ENCODE measurements at places on chromosomes 12 and 14.

- DNase-seq, result no peak
These were observed 187.5 kb downstream of the PCNX1 start for GRCh38 chr14:71094722-71095121.

GRCh38 chr12:50597200-50598195, 92.7 kb downstream of the DIP2B start:
- no peak for DNase-seq

DNA sequence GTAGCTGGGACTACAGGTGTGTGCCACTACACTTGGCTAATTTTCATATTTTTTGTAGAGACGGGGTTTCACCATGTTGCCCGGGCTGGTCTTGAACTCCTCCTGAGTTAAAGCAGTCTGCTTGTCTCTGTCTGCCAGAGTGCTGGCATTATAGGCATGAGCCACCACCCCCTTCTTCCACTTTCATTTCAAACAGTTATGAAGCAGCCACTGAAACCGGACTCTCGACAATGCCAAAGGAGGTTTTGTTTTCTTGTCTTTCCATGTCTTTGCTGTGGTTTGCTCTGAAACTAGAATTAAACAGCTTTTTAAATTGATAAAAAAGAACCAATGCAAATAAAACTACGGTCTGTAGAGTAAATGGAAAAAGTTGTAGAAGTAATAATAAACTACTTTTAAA, 30.4 kb downstream of the RAP1B start:
- no peak for DNase-seq

DNA sequence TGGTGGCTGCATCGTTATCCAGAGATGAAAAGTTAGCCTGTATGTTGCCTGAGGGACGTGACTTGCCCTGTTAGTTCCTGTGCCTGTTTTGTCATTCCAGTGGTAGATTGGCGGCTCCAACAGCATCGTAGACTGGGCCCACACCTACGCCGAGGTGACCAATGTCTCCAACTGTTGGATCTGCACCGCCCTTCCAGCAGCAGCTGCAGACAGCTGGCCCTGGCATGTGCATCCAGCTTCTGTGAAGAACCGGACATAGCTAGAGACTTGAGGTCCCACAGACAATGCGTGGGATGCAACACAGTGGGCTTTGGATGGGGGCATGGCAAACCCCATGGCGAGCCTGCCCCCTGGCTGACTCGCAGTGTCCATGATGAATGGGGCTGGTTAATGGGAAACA, 93.0 kb upstream of the TMPO start:
- DNase-seq, result peak; percentile 37

DNA sequence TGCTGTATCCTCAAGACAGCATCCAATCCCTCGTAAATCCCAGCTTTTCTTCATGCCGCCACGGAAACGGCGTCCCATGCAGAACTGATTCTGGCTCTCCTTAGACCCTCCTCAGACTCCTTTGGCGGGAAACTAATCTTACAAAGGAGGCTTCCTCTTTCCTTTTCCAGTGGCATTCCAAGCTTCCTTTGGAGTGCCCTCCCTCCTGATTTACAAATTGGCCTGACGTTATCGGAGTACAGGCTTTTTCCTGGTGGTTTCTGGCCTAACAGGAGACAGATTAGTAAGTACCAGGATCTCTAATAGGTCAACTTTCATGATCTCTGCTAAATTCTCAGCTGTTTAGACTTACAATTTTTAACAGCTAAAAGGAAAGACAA, 1.3 kb upstream of the ZDHHC17 start:
- DNase-seq, result no peak

Measured in heart right ventricle (tissue), 16 donors.